Endothelial cell (in vitro differentiated cells): ENCODE measurements at places on chromosomes 1 and 21.

DNA sequence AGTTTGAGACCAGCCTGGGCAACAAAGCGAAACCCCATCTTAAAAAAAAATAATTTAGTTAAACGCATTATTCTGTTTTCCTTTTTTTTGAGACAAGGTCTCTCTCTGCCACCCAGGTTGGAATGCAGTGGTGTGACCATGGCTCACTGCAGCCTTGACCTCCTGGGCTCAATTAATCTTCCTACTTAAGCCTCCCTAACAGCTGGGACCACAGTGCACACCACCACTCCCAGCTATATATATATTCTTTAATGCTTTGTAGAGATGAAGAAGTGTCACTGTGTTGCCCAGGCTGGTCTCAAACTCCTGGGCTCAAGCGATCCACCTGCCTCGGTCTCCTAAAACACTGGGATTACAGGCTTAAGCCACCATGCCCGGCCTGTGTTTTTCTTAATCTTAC is 7.7 kb upstream of the KLF17 start:
- no peak for DNase-seq

- DNase-seq, result no peak
These were observed 189.1 kb downstream of the FMN2 start for GRCh38 chr1:240280560-240281322.

DNA sequence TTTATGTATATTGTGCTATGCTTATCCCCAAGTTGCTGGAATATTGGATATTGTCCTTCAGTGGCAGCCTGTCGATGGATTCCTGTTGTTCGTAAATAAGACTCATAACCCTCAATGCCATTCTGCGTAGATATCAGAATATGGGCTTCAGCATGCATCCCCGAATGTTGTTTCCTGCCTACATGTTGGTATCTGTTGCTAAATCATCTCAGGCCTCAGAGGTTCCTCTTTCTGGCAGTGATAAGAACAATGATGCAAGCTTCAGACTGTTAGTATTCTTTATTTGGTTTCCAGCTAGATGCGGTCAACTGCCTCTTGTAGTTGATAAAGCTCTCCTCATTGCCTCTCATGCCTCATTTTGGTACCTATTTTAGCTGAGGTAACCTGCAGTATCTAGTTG is 2082.6 kb downstream of the MRPL39 start:
- DNase-seq, result no peak

- no peak for DNase-seq
These were observed 335.0 kb downstream of the MATN1 start for GRCh38 chr1:30388386-30388785.

DNA sequence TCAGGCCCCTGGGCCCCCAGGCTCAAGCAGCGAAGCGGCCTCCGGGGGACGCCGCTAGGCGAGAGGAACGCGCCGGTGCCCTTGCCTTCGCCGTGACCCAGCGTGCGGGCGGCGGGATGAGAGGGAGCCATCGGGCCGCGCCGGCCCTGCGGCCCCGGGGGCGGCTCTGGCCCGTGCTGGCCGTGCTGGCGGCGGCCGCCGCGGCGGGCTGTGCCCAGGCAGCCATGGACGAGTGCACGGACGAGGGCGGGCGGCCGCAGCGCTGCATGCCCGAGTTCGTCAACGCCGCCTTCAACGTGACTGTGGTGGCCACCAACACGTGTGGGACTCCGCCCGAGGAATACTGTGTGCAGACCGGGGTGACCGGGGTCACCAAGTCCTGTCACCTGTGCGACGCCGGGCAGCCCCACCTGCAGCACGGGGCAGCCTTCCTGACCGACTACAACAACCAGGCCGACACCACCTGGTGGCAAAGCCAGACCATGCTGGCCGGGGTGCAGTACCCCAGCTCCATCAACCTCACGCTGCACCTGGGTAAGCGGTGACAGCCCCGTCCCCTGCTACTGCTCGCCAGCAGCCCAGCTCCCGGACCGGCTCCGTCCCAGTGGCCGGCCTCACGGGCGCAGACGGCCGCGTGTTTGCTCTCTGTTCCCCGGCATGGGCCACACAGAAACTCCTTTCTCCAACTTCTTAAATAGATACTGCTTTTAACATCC is 539 bp downstream of the LAMC1 start:
- peak; percentile 70 for DNase-seq

DNA sequence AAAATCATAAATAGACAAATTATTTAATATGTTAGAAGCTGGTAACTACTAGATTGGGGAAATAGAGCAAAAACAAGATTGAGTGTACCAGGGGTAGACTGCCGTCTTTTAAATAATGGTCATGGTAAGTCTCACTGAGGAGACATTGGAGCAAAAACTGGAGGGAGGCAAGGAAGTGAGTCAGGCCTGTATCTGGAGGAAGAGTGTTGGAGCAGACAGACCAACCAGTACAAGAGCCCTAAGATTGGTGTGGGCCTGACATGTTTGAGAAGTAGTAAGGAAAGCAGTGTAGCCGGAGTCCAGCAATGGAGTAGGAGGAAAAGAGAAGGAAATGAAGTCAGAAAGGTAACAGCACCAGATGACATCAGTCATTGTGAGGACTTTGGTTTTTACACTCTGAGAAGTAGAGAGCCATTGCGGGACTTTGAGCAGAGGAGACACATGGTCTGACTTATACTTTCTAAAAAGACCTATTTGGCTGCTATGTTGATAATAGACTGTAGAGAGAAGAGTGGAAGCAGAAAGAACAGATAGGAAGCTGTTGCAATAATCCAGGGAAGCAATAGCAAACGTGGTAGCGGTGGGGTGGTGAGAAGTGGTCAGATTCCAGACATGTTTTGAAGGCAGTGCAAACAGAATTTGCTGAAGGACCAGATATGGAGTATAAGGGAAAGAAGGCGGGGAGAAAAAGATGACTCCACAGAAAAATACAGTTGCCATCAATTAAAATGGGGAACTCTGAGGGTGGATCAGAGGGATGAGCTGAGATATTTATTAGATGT is 44.7 kb upstream of the GJA5 start:
- no peak for DNase-seq

GRCh38 chr21:17789656-17790055 is 29.5 kb downstream of the C21orf91 start:
- no peak for DNase-seq

- DNase-seq, result no peak
These were observed 72.8 kb upstream of the KRTAP19-8 start for GRCh38 chr21:31111093-31111492.

DNA sequence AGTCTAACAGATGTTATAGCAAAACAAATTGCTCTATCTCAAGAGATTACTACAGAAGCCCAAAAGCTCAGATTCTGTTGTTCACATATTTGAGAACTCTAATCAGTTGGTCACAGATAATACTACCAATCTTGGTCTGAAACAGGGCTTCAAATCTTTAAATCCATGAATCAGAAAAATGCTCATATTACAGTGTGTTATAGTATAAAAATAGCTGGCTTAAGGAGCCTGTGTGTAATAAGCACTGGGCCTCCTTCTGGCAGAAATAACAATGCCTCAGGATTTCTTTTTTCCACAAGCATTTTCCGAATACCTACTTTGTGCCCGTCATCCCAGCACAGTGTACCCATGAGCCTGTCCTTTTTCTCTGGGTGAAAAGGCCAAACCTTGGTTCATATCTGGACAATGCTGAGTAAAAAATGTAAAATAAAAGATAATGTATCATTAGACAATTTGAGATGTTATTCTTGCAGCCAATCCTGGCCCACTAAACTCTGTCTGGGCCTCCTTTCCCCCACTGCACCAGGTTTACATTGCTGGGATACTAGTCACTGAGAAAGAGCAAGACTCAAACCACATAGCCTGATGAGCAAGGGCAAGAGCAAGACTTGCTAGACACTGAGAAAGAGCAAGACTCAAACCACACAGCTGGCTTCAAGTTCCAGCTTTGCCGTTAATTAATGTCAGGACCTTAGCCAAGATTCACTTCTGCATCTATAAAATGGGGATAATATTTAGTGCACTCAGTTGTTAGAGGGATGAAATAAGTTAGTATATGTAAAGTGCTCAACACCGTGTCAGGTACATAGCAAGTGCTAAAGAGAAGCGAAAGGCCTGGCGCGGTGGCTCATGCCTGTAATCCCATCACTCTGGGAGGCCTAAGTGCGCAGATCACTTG is 17.0 kb upstream of the ADAR start:
- DNase-seq, result no peak

- DNase-seq, result no peak
These were observed 63.7 kb downstream of the HLCS start for GRCh38 chr21:36902793-36903192.
